ENCODE measurements at places on chromosomes 3 and 15. TPM values are rescaled to one million over a fixed set of nuclear protein-coding genes. Genes with fewer than 3 reads are reported as not detected.

CRYGS gene
- 7.1 TPM for total RNA-seq

FANCD2OS gene
- total RNA-seq, result not detected

HHLA2 gene
- 1.9 TPM for total RNA-seq

NEO1 gene
- total RNA-seq, result 7.0 TPM

AGTR1 gene
- total RNA-seq, result not detected

CHST2 gene
- 5.3 TPM for total RNA-seq

DNA sequence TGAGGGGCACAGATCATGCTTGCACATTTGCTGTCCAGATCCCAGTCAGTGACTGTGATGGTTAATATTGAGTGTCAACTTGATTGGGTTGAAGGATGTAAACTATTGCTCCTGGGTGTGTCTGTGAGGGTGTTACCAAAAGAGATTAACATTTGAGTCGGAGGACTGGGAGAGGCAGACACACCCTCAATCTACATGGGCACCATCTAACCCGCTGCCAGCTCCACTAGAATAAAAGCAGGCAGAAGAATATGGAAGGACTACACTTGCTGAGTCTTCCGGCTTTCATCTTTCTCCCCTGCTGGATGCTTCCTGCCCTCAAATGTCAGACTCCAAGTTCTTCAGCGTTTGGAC is 5.1 kb downstream of the GP9 start:
- no peak for DNase-seq

DNA sequence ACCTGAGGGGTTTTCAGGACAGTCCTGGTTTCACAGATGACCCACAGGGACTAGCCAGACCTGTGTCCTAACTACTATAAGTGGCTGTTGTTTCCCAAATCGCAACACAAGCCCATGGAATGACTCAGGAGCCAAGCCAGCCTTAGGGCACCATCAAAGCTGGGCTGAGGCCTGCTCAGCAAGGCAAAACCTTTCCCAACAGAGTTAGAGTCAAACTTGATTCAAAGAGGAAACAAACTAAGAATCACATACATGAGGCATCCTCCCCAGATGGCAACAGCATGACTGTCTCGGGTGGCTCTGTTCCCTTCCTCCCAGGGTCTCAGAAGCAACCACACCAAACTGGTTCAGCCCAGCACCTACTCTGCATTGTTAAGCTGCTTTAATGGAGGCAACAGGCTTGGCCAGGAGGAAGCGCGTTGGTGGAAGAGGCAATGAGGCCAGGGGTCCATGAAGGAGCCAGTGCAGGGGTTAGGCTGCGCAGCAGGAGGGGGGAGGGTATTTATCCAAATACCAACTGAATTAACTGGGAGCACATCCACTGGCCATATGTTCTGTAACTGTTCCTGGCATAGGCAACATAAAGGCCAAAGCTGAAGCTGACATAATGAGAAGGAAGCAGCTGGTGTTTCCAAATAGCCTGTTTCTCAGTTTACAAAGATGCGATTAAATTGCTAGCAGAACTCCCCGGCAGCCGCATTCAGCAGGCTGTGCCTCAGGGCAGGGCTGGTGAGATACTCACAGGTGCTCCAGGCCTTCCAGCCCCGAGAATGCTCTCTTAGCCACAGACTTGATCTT is 102.4 kb downstream of the LRIG1 start:
- no peak for DNase-seq

- no peak for DNase-seq
Measured at GRCh38 chr15:37117030-37117429, 16.7 kb upstream of the MEIS2 start.

GRCh38 chr3:105274536-105274935 is 92.2 kb upstream of the ALCAM start:
- no peak for DNase-seq

DNA sequence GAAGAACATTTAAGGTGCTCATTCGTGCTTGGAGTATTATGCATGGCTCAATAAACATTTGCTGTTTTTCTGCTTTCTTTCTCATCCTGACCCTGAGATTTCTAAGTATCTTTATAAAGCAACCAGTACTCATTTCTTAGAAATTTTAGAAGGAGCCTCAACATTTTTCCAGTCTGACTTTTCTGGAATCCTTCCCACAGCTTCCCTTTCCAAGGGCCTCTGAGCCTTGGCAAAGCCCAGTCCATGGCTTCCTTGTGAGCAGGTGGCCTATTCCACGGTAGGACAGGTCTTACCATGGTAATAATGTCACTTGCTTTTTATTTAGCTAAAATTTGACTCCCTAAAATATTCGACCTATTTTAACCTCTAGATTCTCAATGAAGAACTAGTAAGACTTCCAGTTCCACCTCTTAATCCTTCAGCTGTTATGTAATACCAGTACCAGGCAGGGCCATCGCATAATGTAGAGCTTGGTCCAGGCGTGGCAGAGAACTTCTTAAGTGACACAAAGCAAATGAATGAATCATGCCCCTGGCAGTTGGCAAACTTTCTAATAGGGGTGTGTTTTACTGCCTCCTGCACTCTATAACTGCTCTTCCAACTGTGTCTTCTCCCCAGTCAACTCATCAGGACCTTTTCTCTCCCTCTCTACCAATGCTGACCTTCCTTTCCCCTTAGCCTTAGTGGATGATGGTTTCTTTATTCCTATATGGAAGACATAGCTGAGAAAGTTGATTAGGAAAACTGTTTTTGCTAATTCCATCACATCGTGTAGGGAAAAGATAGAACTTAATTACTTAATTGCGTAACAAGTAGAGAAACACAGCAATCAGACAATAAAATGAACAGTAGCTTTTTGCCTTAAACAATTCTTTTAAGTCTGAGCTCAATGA is 894 bp upstream of the TM4SF4 start:
- DNase-seq, result no peak

GRCh38 chr3:197854596-197855343 is 63.7 kb downstream of the LRCH3 start:
- no peak for DNase-seq

DNA sequence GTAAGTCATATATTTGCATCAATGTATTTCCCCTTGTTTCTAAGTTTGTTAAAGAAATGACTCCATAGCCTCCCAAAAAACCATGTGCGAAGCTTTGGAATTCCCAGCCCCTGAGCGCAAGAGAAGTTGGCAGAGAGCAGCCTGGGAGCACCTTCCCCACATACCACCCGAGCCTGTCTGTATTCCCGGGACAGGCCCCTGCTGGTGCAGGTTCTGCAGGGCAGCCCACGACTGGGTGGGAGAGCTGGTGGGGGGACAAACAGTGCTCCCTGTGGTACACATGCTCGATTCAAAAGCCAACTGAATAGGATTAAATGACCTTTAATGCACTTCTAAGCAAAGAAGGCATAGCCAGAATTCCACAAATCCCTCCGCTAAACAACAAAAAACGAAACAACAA is 74.6 kb upstream of the SNRPA1 start:
- no peak for DNase-seq

DNA sequence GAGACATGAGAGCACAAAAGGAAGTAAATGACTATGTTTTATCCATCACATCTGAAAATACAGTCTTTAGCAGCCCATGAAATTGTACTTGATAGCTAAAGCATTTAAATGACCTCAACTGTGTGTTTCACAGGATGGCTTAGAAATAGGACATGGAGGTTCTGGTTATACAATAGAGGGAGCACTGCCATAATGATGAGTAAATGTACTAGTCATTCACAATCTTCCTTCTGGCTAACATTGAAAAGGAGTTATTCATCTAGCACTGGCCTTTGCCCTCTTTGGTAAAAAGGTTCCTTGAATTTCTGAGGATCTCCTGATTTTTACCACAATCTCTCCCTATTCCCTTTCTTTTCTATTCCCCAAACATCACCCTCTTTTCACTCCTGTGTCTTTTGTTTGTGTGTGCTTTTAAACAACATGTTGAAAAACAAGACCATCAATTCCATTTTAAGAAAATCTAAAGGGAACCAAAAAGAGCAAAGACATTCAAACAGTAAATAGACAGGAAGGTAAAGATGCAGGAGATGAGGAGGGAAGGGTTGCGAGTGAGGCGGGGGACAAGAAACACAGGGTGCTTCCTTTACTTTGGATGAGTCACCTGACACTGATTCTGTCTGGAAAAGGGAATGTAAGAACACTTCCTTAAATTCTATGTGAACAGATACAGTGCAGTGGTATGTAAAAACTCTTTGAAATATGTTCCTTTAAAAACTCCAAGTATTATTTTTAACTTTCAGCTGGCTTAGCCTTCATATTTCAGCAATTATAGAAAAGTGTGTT is 619.0 kb downstream of the MECOM start:
- DNase-seq, result no peak

DNA sequence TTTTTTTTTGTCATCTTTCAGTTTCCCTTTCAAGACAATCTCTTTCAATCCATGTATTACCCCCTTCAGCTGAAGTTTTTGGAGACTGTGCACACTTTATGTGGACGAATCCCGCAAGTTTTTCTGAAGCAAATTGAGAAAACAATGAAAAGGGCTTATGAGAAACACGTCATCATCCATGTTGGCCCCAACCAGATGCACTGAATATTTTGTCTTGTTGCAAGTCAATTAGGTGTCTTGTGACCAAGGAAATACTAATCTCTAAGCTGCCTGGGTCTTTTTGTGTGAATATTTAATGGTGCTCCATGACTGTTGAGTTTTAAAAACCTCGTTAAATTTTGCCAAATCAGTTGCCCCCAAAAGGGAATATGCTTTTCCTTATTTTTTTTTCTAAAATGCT is 21.7 kb upstream of the PPP4R2 start:
- no peak for DNase-seq

- DNase-seq, result no peak
Measured at GRCh38 chr15:67906382-67906781, 66.5 kb upstream of the RNU6-1 start.

GRCh38 chr3:52406231-52406661 is 38.7 kb downstream of the SEMA3G start:
- DNase-seq, result no peak

DNA sequence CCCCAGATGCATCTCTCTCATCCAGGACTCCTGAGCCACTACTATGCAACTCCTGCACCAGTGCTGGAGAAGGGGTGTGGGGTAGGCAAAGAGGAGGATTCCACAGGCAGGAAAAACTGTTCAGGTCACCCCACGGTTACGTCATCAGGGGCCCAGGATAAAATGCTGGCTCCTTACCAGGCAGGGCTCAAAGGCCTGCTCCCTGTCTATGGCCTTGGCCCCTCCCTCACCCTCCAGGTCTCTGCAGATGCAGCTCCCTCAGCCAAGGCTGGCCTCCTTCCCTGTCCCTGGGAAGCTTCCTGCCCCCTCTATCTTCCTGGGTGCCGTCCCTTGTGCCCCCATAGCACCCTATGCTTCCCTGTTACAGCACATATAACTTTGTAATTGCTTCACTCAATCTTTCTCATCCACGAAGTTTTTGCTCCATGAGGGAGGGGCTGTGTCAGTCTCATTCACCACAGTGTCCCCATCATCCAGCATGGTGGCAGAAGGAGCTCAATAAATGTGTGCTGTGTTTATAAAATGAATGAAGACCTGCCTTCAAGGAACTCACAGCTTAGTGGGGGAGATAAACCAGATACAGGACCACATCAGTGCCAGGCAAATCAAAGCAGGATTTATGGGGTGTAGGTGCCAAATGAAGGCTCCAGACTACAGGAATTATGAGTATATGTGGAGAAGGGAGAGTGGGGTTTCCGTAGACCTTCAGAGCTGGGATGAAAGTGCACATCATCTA is 18.6 kb downstream of the KBTBD13 start:
- DNase-seq, result no peak

GRCh38 chr3:15438983-15439382 is 11.6 kb downstream of the EAF1 start:
- no peak for DNase-seq

DNA sequence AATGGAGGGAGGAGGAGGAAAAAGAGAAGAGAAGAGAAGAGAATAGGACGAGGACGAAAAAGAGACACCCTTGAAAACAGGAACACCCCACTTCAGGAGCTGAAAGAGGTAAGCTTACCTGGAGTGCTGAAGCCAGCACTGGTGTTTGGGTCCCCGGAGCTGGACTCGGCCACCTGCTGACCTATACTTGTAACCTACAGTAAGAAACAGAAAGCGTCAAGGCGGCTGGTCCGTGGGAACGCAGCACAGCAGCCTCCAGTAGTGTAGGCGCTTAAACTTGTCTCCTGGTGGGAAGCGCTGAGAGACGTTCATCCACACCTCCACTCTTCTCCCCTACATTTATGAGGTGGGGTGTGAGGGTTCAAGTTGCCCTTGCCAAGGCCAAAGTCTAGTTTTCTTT is 141.0 kb downstream of the NSMCE3 start:
- DNase-seq, result no peak

- no peak for DNase-seq
Measured at GRCh38 chr15:98526094-98526493, 122.2 kb upstream of the IGF1R start.

GRCh38 chr15:32790352-32790999 is 72.7 kb downstream of the GREM1 start:
- DNase-seq, result no peak

- no peak for DNase-seq
Measured at GRCh38 chr3:147712357-147712756, 303.2 kb downstream of the ZIC1 start.

GRCh38 chr3:157136647-157137387 is 23.1 kb downstream of the CCNL1 start:
- no peak for DNase-seq

GRCh38 chr3:115336836-115337235 is 189.7 kb upstream of the ZBTB20 start:
- DNase-seq, result no peak

DNA sequence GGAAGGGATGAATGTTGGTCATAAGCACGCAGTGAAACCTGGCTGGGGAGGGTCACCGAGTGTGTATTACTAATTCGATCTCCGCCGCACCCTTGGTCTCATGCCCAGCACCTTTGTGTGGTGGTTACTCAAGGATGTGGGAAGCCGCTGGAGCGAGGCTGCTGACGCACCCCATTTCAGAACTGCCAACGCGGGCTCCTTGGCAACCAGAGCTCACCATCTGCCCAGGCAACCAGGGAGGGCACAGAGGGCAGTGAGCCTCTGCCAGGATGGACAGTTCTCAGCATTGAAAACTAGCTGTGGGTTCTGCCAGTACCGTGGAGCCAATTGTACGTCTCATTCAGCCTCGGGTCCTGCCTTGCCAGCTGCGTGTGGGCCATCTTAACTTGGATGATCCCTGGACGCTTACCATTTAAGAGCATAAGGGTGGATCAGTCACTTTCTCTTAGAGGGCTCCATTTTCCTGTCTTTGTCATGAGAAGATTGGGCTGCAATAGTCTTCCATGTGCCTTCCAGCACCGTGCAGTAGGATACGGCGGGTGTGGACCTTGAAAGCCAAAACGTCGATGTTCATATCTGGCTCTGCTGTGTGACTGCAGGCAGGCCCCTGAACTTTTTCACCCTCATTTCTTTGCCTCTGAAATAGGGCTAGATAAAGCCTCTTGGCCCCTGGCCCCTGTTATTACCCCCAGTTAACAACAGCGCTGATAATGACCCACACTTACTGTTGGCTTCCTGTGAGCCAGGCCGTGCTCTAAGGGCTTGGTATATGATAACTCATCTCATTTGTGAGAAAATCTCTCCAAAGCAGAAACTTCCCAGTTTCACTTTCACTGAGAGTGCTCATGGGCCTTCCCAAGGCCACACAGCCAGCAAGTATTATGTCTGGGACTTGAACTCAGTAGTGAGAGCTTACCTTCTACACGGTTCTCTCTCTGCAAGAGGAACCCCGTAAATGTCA is 238.8 kb downstream of the OPA1 start:
- no peak for DNase-seq

Data from activated T-cell treated with anti-CD3 and anti-CD28 coated beads, Interleukin-2, amount 50 U/mL, for 72 hours (primary cell).